Stimulated activated CD8-positive, alpha-beta memory T cell treated with anti-CD3 and anti-CD28 coated beads, Interleukin-7, amount 100 ng/mL, for 48 hours (primary cell): ENCODE measurements at places on chromosomes 4 and X.

GRCh38 chrX:13522811-13523210, 46.6 kb upstream of the EGFL6 start:
- no peak for DNase-seq

DNA sequence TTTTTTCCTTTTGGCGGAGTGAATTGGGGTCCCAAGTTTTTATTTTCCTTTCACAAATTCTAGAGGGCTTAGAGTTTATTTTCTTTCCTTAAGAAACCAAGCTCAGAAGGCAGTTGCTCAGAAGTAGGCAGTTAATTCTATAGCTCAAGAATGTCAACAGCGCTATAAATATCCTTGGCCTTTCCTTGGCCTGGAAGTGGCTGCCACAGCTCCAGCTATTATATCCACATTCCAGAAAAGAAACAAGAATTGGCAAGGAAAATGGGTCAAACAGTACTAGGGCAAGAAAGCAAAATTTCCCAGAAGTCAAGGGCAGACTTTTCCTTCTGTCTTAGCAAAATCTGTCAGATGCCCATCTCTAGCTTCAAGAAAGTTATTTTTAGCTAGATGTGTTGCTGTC, 31.0 kb downstream of the SLC10A6 start:
- no peak for DNase-seq

- no peak for DNase-seq
Measured at GRCh38 chr4:96247096-96247495, 407.2 kb downstream of the PDHA2 start.

GRCh38 chr4:123583043-123583442, 186.4 kb downstream of the SPRY1 start:
- DNase-seq = no peak

- DNase-seq = no peak
Measured at GRCh38 chr4:183354219-183354618, 32.0 kb upstream of the CLDN24 start.

DNA sequence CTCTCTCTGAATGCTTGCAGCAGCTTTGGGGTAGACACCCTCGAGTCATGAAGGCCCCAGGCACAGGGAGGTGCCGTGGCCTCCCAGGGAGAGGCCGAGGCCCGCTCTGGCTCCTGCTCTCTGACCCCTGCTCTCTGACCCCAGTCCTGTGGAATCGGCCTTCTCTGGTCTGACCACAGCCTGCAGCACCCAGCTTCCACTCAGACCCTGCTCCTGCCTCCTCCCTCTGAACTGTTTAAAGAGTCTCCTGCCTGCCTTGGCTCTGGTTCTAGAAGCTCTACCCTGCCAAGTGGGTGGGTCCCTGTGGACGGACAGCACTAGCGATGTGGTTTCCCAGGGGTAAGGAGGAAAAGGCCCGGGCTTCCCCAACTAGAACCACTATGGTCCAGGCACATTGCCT, 78.2 kb upstream of the TMEM150C start:
- DNase-seq = no peak
